ENCODE measurements at places on chromosomes 4 and X.

DNA sequence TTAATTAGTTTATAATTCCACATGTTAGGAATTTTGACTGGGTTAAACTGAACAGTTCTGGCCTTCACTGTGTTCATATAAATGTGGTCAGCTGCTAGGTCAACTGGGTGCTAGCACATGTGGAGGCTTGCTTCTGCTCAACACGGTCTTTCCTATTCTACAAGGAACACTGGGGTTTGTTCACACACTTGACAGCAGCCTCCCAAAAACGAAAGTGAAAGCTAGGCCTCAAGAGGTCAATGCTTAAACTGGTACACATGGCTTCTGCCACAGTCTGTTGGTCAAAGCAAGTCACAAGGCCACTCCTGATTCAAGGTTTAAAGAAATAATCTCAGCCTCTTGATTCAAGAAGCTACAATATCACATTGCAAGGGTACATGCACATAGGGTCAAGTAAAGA, 126.5 kb downstream of the QDPR start:
- DNase-seq, result no peak

DNA sequence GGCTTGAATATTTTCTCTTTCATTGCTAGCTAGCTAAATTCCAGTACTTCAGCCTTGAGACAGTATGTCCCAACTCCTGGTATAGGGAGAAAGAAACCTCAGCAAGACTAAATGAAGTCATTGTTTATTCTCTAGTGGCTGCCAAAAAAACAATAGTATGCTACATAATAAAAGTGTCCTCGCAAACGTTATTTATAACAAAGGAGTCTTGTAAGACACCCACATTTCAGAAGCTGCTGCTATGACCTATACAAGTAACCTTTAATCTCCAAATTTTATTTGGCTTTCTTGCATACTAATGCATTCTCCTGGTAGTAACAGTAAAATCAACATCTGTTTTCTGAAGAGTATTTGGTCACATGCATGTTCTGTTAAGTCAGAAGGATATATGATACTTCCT, 28.8 kb downstream of the NEK1 start:
- DNase-seq, result no peak

DNA sequence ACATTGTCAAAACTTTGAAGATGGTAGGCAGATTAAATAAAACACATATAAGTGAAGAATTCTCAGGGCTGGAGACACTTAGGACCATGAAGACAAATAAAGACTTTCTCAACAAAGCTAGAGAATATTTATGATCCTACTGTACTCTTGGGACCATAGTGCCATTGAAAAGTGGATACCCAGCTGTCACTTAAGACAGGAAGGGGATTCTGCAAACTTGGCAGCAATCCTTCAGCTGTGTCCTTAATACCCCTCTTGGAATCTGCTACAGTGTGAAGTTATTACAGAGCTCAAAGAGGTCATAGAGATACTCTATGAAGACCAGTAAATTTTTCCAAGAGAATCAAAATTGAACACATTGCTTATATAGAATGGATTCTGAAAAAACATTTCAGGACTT, 24.3 kb downstream of the PDE5A start:
- no peak for DNase-seq

GRCh38 chr4:186701273-186701672, 22.4 kb downstream of the FAT1 start:
- no peak for DNase-seq

DNA sequence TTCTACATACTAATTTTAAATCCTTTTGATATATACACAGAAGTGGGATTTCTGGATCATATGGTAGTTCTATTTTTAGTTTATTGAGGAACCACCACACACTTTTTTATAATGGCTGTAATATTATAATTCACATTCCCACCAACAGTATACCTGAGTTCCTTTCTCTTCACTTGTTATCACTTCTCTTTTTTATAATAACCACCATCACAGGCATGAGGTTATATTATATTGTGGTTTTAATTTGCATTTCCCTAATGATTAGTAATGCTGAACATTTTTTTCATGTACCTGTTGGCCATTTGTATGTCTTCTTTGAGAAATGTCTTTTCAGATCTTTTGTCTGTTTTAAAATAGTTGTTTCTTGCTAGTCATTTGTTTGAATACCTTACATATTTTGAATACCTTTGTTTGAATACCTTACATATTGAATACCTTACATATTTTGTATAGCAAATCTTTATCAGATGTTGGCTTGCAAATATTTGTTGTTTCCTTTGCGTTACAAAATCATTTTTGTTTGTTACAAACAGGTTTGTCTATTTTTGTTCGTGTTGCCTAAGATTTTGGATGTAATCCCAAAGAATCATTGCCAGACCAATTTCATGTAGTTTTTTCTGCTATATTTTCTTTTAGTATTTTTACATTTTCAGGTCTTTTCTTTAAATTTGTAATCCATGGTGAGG, 198.5 kb upstream of the KLF8 start:
- no peak for DNase-seq

GRCh38 chr4:168585168-168586091, 88.6 kb downstream of the PALLD start:
- DNase-seq, result no peak

- no peak for DNase-seq
Observed at GRCh38 chrX:100625985-100626491, 10.6 kb downstream of the TSPAN6 start.

- no peak for DNase-seq
Observed at GRCh38 chr4:3473996-3474765, 11.1 kb downstream of the DOK7 start.

- DNase-seq, result no peak
Observed at GRCh38 chr4:184310171-184310567, 92.5 kb upstream of the ENPP6 start.

- DNase-seq, result no peak
Observed at GRCh38 chr4:1058198-1058996, 47.0 kb downstream of the FGFRL1 start.

DNA sequence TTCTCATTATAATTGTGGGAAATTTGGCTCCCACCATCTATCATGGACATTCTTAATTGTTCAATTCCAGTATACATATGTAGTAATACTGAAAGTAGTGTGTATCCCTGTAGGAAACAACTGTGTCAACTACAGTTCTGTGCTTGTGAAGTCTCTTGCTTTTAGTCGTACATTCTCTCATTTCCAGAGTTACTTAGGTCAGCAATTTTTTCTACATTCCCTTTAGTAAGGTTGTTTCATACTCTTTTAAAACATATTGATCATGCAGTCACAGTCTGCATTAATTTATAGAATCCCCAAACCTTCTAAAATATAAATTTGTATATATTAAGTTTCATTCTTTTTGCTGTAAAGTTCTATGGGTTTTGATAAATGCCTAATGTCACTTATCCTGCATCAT, 289.2 kb upstream of the PCDH10 start:
- no peak for DNase-seq

DNA sequence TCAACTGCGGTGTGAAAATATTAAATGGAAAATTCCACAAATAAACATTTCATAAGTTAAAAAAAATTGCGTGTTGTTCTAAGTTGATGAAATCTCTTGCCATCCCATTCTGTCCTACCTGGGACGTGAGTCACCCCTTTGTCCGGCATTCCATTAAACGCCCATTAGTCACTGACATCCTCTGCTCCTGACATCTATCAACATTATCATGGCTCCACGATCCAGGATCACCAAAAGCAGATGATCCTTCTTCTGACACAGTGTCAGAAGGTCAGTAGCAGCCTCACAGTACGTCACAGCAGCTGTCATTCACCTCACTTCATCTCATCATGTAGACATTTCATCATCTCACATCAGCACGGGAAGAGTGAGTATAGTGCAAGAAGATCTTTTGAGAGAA, 125.7 kb downstream of the ZNF827 start:
- no peak for DNase-seq

DNA sequence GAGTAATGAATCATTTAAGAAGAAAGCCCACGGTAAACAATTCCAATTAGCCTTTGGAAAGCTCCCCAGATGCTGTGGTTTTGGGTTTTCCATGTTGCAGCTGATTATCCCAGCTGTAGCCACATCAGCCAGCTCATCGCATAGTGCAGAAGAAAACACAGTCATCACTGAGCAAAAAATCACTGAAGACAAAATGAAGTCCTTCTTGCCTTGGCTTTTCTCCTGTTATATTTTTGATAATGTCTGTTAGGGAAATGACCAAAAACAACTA, 193.0 kb upstream of the C1QTNF7 start:
- no peak for DNase-seq

GRCh38 chr4:88106205-88106604, 52.2 kb downstream of the ABCG2 start:
- DNase-seq, result no peak

DNA sequence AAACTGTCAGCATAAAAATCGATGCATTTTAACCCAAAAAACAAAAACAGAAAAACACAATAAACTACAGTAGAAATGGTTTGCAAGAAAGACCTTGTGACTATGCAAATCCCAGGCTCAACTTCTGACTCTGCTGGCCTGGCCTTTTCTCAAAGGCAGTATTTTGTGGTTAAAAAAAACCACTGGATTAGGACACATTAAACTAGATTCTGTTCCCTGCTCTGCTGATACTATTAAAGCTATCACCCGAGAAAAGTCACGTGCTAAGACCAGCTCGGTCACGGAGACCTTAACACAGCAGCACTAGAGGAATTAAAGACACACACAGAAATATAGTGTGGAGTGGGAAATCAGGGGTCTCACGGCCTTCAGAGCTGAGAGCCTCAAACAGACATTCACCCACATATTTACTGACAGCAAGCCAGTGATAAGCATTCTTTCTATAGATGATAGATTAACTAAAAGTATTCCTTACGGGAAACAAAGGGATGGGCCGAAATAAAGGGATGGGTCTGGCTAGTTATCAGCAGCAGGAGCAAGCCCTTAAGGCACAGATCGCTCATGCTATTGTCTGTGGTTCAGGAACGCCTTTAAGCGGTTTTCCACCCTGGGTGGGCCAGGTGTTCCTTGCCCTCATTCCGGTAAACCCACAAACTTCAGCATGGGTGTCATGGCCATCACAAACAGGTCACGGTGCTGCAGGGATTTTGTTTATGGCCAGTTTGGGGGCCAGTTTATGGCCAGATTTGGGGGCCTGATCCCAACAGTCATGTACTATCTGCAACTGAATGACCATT, 16.1 kb downstream of the CBR4 start:
- DNase-seq, result no peak

- DNase-seq, result no peak
Observed at GRCh38 chr4:94285666-94286065, 57.0 kb downstream of the HPGDS start.

- DNase-seq, result no peak
Observed at GRCh38 chr4:101355246-101355645, 7.9 kb upstream of the PPP3CA start.

- no peak for DNase-seq
Observed at GRCh38 chr4:6343939-6344408, 74.3 kb downstream of the WFS1 start.

DNA sequence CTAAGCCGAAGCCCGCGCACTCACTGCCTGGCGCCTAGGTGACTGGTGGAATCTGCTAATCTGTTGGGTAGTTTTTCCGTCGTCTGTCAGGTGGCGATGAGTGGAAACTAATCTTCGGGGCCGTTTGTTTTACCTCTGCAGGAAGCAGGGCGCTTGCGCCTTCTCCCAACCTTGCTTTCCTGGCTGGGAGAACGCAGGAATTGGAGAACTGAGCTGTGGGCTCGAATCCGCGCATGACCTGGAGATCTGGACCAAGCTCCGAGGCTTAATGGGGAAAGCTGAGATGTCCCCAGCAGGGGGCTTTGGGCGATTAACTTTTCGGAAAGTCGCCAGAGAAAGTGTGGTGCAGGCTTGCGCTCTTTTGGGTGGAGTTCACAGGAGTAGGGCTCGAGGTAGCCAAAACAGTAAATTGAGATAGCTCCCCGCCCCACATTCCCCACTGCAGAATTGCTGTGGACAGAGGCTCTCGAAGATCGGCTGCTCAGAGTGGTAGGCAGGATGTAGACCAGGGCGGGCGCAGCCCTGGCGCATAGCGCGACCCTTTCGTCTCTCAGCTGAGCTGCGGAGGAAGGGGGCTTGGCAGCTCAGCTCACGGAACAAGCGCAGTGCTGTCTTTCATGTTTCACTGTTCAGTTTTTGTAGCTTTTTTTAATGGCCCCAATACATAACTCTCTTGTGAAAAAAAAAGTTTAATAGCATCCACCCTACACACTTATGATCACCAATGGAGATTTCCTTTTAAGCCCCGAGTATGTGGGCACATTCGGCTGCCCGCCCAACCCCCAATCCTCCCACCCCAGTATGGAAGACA, 2.7 kb upstream of the FGF5 start:
- no peak for DNase-seq

DNA sequence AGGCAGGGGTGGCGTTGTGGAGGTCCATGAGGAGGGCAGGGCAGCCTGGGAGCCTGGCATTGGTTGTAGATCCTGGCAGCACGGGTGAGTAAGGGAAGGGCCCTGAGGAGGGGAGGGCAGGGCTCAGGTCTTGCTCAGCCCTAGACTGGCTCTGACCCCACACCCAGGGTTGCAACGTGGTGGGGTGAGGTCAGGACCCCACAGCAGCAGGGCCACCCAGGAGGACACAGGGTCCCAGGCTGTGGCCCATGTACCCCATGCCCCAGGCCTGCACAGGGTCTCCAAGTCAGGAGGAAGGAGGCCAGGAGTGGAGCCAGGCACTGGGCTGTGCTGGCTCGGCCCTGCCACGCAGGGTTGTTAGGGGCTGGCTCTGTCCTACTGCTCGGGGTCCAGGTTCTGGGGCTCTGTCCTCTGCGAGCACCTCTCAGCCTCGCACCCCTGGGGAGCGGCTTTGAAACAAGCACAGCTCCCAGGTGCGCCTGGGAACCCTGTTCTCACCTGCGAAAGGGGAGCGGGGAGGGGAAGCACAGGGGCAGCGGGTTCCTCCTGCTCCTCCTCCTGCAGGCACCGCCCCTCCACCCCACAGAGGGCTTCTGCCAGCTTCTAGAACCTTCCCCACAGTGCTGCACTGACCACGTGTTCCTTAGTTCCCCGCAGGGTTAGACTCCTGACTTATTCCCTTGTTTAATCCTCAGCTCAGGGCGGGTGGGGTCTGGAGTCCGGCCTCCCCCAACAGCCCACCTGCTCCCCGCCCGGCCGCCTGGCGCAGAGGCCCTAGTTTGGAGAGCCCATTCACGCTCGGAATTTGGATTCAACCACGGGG, 20.4 kb downstream of the MSANTD1 start:
- DNase-seq, result no peak
